ENCODE measurements at places on chromosomes 7 and 10.

DNA sequence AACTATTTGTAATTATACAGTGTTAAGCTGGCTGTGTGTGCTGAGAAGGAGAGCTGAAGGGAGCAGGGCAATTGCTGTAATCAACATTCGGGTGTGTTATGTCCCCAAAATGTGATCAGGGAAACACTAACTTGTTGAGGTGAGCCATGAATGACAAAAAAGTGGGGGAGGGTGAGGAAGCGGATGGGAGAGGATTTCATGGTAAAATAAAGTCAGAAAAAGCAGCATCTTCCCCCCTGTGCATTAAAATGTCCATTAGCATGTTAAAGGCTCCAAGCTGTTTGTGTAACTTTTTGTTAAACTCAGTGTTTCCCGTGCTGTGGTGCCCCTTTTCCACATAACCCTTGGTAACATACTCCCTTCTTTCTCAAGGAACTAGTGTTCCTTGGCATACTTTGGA lies 84.9 kb downstream of the ARID5B start:
- no peak for DNase-seq

DNA sequence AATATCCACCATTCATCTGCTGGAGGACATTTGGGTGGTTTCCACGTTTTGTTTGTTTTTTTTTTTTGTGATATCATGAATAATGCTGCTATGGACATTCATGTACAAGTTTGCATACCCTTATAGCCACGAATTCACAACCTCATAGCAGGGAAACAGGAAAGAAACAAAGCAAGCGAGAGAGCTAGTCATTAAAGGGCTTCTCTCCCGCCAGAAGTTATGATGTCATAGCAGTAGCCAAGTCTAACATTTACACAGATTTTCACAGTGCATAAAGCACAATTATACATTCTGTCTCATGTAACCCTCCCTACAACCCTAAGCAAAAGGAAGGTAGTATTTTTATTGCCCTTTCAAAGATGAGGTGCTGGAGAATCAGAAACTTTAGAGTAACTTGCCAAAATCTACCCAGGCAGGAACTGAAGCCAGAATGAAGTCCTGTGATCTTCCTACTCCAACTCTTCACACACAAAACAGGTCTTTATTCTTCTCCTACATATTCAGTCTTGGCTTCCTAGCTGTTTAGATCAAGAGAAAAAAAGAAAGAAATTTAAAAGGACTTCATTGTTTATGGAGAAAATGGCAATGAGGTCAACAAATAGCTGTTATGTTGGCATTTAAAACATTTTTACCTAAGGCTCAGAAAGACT lies 33.9 kb upstream of the GPAM start:
- no peak for DNase-seq

DNA sequence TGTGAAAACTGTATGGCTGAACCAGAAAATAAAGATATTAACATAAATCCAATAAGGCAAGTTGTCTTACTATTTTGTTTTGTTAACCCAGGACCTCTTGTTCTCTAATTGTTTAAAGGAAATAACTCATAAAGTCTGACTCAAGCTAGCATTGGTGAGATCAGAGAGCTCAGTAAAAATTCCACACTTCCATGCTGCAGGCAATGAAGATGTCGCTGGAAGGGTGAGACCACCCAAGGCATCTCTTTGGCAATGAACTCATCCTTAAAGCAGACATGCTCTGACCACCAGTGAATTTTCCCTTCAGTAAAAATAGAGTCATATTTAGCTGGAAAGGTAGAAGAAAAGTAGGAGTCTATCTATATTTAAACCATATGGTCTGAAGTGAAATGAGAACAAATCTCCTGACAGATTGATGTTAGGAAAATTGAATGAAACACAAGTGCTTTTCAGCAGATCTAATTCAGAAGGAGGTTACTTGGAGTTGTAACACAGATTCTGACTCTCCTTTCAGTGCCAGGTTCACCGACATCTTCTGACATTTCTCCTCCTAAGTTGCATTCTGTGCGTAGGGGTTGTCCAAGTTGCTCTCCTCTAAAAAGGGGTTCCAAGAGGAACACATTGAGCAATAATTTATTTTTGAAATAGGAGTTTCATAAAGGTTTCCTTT lies 32.8 kb upstream of the VIPR2 start:
- no peak for DNase-seq

GRCh38 chr7:77403957-77404356 lies 12.2 kb downstream of the GSAP start:
- no peak for DNase-seq
